ENCODE measurements at places on chromosomes 16 and 17.
A peak's percentile ranks its signal among the peaks of the same experiment; 100 is the strongest.

GRCh38 chr17:18258356-18259038, at the start of gene FLII:
Gene FLII, minus strand, starts transcription at chr17:18258738. Its CDS starts 48 bp downstream, at chr17:18258690.
- DNase-seq, result peak; percentile 37

DNA sequence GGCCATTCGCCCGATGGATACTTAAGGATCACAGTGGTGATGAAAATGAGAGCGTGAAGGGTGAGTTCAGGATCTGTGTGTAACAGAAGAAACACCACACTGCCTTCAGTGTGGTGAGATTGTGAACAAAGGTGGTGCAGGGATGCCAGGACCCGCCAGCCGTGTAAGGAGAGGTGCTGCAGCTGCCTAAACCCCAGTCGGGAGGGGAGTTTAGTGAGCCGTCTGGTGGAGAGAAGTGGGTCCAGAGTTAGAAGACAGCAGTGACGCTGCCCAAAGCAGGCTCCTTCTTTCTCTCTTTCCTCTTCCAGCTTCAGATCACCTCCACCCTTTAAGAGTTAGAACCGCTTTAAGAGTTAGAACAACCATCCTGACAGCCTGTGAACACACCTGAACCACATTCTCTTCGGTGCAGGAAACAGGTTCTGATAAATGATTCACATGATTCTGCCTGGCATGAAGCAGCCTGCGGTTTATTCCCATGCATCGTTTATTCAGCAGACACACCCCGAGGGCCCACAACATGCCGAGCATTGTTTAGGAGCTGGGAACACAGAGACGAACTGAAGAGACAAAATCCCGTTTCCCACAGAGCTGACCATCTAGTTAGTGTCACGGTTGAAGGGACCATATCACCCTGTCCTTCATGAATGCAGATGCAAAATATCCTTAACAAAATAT, 84.0 kb upstream of the DNAH17 start:
- DNase-seq, result no peak

- DNase-seq, result no peak
Measured at GRCh38 chr16:81994485-81994884, 16.8 kb downstream of the SDR42E1 start.

- no peak for DNase-seq
Measured at GRCh38 chr16:1769402-1770300, 1.7 kb downstream of the NME3 start.

DNA sequence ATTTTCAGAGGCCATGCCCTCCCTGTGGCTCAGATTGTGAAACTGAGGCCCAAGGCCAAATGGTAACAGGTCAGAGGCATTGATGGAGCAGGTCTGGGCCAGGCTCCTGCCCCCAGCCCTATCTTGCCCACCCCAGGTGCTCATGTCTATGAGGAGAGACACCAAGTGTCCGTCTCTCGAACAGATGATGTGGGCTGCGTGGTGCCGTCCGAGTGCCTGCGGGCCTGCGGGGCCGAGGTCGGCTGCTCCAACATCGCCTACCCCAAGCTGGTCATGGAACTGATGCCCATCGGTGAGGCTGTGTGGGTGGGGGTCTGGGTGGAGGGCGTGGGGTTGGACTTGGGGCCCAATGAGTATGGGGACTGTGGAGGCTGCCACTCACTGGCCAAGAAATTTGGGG, 8.7 kb upstream of the FAM83G start:
- DNase-seq, result no peak

GRCh38 chr16:88957433-88957767, 19.6 kb downstream of the CBFA2T3 start:
- no peak for DNase-seq

DNA sequence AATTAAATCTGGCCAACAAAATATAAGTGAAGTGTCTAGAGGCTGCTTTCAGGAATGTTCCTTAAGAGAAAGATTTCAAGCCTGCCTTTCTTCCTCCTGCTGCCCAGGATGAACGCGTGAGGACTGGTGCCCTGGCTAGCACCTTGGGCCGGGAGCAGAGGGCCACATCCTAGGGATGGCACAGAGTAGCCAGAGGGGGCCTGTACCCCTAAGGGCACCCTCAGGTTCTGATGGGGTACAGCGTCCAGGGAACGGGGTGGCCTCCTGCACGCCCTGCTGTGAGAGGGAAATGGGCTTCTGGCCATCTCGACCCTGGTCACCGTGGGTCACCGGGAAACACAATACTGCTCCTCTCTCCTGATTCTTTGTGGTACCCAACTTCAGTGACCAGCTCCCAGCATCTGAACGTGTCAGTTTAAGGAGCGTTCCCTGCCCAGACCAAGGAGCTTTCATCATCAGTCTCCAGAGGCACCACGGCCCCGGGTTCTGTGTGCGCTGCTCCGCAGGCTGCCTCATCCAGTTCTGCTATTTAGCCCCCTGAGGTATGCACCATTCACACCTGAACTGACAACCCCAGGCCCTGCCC, 40.3 kb downstream of the MAP1LC3B start:
- no peak for DNase-seq

DNA sequence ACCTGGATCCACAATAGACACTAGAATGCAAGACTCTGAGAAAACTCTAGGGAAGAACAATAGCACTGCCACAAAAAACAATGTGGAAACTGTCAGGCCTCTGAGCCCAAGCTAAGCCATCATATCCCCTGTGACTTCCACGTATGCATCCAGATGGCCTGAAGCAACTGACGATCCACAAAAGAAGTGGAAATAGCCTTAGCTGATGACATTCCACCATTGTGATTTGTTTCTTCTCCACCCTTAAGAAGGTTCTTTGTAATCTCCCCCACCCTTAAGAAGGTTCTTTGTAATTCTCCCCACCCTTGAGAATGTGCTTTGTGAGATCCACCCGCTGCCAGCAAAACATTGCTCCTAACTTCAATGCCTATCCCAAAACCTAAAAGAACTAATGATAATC, 39.2 kb upstream of the TNRC6C start:
- DNase-seq, result no peak

DNA sequence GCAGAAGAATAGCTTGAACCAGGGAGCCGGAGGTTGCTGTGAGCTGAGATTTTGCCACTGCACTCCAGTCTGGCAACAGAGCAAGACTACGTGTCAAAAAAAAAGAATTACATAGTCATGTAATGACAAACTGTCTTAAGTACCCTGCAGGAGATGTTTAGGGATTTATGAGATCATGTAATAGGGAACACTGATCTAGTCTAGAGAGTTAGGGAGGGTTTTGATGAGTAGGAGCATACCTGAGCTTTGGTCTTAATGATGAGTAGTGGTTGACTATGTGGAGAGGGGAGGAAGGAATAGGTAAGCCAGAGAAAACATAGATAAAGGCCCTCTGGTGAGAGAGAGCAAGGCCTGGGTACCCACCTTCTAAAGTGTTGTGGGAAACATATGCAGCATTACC, 30.1 kb upstream of the NF1 start:
- DNase-seq, result no peak

GRCh38 chr16:28883221-28883996, 5.1 kb downstream of the ATP2A1 start:
- DNase-seq, result no peak

- DNase-seq, result peak; percentile 18
Measured at GRCh38 chr17:44400226-44400847, 10.9 kb upstream of the ITGA2B start.

DNA sequence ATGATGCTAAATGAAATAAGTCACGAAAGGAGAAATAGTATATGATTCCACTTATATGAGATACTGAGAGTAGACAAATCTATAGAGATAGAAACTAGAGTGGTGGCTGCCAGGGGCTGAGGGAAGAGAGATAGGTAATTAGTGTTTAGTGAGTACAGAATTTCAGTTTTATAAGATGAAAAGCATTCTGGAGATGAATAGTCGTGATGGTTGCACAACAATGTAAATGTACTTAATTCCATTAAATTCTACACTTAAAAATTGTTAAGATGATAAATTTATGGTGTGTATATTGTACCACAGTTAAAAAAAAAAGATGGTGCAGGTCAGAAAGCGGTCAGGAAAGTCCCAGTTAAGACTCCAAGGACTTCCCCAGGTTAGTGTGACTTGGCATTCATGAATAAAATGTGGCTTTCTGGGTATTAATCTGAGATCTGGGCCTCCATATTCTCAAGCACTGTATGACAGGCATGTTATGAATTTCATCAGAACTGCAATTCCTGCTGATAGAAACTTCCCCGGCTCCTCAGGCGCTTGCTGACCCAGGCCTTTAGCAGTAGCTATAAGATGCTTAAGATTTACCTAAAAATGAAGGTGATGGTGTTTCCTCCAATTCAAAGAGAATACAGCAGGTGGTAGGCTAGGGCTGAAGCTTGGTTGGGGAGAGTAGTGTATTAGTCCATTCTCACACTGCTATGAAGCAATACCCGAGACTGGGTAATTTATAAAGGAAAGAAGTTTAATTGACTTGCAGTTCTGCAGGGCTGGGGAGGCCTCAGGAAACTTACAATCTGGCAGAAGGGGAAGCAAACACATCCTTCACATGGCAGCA, 115.3 kb upstream of the SOX9 start:
- DNase-seq, result no peak

GRCh38 chr17:4750606-4751005, 10.9 kb upstream of the CXCL16 start:
- peak; percentile 61 for DNase-seq

DNA sequence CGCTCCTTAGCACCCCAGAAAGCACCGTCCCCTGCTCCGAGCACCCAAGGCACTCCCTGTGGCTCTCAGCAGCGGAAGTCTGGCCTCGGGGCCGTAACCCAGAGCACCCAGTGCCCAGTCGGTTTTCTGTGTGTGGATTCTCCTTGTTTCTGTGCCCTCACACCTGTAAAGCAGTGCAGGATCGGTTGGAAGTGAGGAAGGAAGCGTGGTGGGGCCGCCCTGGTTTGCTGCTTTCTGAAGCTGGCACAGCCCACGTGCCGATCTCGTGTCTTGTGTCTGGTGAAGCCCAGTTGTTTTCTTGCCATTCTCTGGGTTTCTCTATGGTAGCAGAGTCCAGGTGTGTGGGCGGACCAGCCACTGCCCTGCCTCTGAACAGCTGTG, 3.7 kb downstream of the ACSF3 start:
- peak; percentile 22 for DNase-seq

GRCh38 chr17:30579610-30580315, 102.6 kb downstream of the GOSR1 start:
- DNase-seq, result no peak

DNA sequence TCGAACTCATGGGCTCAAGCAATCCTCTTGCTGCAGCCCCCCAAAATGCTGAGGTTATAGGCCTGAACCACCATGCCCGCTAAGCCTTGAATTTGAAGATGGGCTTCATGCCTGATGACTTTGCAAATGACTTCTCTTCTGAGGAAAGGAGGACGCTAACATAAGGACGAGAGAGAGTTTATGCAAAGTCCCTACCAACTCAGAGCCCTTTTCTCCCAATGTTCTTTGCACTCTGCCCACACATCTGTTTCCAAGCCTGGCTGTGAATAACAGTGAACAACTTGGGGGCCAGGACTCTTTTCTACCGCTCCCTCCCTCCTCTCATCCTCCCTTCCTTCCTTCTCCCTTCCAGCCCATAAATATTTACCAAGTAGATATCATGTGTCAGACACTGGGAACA, 8.5 kb upstream of the NPIPB2 start:
- no peak for DNase-seq

- DNase-seq, result no peak
Measured at GRCh38 chr17:81930142-81931125, 2.9 kb upstream of the MAFG start.

GRCh38 chr17:68169840-68170239, 78.0 kb upstream of the AMZ2 start:
- no peak for DNase-seq

DNA sequence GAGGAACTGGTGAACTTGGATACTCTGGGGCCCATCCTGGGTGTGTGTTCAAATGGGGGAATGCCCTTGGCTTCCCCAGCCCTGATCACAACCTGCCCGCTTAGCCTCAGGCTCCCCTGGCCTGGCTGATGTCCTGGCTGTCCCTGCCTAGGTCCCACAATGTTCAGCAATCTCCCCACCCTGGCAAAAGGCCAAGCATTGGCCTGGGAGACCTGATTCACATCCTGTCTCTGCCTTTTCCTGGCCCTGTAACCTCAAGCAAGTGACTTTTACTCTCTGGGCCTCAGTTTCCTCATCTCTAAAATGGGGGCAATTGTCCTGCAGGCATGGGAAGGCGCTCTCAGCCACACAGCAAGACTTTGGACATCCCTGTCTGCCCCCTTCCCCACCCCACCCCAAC, 14.4 kb downstream of the CPNE2 start:
- DNase-seq, result no peak

GRCh38 chr17:57855391-57856035, 5.7 kb upstream of the MRPS23 start:
- DNase-seq, result no peak

All from inflammatory macrophage (primary cell).